Suppressor macrophage treated with lipopolysaccharide for 1 hour (primary cell): ENCODE measurements at places on chromosomes 2 and 18.

GRCh38 chr18:63956755-63957154 is 7.7 kb downstream of the HMSD start:
- no peak for DNase-seq

DNA sequence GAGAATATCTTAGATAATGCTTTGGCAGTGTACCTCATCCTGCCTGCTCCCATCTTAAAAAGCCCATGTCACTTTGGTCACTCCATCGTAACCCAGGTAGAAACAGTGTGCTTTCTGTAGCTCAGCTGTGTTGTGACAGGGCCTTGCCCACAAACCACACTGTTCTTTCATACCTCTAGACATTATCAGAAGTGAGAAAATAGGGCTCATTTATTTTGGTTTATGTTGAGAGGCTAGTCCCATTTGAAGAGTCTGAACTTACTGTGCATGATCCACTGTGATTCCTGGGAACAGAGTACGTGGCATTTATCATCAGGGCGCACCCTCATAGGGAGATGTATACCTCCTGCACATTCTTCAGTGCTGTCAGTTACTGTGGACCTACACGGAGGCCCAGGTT is 69.7 kb downstream of the FEZ2 start:
- no peak for DNase-seq

DNA sequence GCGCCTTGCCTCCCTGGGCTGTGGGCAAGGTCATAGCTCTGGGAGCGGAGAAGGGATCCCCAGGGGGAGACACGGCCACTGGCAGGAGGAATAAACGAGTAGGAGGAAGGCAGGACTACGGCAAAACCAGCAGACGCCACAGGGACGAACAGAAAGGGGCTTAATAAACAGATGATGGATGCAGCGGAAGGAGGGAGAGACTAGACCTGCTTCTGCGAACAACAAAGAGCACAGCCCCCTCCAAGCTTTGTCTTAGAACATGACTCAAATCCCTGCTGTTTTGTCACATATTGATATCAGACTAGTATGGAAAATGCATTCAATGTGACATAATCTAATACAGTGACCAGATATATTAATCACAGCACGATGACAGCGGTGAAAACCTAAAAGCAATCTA is 155.9 kb upstream of the TPO start:
- DNase-seq = no peak

- DNase-seq = no peak
Measured at GRCh38 chr2:30522421-30522820, 75.4 kb downstream of the LCLAT1 start.

- no peak for DNase-seq
Measured at GRCh38 chr18:10195529-10195928, 258.9 kb upstream of the APCDD1 start.

DNA sequence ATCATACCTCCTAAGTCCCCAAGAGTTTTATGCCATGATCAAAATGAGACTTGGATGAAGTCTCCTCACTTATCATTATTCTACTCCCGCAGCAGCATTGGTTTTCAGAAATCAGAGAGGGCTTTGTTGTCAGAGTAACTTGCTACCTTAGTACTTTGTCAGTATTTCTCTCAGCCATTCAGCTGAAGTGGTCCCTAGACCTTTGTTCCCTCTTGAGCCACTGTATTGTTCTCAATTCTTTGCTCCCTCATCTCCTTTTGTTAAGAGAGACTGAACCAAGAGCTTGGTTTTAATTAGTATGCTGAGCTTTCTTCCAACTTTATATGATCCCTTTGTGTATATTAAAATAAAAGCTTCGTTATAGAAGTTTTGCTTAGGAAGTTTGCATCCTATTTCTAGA is 133.4 kb downstream of the DOCK10 start:
- DNase-seq = no peak
